ENCODE measurements at places on chromosomes 16 and 17.

GRCh38 chr16:69482410-69482991, 58.1 kb downstream of the CYB5B start:
- DNase-seq: peak; percentile 55

DNA sequence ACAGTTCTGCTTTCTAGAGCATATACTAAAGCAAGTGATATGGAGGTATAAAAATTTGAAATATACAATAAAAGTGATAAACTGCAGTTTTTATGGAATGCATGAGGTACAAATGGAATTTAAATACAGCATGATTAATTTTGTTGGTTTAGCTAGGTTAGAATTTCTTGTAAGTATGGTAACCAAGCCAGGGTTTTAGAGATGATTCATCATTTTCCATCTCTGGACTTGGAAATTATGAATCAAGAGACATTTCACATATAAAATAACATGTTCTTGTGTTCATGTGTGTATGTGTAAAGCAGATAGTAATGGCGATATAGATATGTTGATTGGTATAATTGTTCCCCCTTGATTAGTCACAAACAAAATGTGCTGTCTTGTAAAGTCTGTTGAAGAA, 1219.8 kb downstream of the CDH8 start:
- DNase-seq: no peak

- DNase-seq: no peak
These were observed 26.6 kb downstream of the GSE1 start for GRCh38 chr16:85639529-85640253.

DNA sequence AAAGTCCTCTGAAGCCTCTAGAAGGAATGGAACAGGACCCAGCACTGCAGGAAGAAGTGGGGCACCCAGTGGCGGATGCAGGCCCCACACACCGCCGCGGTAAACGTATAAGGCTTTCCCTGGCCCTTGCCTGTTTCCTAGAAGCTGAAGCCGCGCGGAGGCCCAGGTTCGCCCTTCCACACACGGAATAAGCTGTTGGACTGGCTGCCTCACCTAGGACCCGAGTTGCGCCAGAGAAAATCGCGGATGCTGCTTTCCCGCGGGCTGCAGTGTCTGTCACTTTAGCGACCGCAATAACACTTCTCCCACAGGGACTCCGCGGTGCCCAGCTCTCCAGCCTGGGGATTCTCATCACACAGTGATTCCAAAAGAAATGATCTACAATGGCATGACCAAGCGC, 1736.9 kb downstream of the TP53TG3F start:
- no peak for DNase-seq

GRCh38 chr17:81294512-81295030, 536 bp downstream of the SLC38A10 start:
- DNase-seq: no peak

- no peak for DNase-seq
These were observed 1.2 kb downstream of the PCGF2 start for GRCh38 chr17:38746849-38747462.

- no peak for DNase-seq
These were observed 37.2 kb upstream of the BCAR1 start for GRCh38 chr16:75288596-75289120.

GRCh38 chr17:48725288-48726064, 2.5 kb downstream of the PRAC2 start:
- no peak for DNase-seq

- no peak for DNase-seq
These were observed 23.8 kb upstream of the KCNJ12 start for GRCh38 chr17:21352221-21352980.

- DNase-seq: no peak
These were observed 2.9 kb upstream of the CD7 start for GRCh38 chr17:82320140-82320840.

DNA sequence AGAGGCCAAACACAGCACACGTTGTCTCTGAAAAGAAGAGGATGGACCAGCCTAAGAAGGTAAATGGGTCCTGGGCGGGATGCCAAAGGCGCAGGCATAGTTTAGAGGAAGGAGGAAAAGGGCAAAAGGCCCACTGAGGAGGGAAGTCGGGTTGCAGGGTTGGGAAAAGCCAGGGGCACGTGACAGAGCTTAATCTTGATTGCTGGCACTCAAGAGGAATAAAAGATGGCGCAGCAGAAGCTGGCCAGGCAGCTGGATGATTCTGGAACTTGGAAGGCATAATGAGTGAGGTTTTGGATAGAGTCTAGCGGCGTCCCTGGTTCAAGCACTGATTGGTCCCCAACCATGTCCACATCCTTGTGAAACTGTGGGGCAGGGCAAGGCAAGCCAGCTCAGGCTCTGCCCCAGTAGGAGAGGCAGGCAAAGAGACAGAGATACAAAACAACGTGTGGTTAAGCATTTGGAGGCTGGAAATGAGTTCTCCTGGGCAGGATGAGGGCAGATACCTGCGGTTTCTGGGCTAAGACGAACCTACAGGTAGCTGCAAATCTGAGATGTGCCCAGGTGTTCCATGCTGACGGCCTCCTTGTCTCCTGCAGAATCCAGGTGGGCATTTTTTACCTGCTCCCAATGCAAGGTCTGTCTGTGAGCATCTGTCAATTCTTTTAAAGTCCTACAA, 52.7 kb upstream of the CIBAR2 start:
- DNase-seq: peak; percentile 52

GRCh38 chr17:64172510-64172909, 42.6 kb upstream of the ERN1 start:
- no peak for DNase-seq

DNA sequence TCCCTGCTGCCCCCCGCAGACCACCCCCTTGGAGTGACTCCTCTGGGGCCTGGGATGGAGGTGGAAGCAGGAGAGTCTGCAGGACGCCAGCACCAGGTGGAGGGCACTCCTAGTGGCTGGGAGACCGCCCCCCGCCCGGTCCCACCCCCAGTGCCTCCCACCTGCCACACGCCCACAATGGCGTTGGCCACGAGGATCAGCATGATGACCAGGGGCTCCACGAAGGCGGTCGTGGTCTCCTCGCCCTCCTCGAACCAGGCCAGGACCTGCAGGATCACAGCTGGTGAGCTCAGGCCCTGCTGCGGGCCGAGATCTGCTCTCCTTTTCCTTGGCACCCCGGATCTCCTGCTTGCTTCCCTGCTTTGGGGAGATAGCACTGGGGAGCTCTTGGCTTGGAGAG, 12.8 kb downstream of the ATP2A3 start:
- no peak for DNase-seq

DNA sequence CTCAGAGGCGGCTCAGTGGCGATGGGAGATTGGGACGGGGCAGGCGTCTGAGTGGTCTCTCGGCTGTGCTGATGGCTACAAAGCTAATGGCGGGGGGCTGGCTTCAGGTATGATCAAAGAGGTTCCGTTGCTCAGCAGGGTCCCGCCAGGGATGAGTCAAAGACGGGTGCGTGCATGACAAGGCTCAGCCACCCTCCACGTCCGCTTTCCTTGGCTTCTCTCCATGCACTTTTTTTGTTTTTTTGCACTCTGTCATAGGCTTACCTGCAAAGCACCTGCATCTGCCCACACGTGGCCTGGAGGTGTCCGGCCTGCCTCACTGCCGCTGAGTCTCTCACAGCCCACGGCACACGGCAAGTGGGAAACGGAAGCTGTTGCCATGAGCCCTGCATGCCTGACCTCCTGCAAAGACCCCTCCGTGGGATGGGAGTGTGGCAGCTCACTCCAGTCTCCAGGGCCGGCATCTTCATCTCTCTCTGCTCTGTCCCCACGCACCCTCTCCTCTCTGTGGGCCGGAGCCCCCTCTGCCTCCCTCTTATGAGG, 85.5 kb upstream of the ZNF469 start:
- DNase-seq: peak; percentile 63

DNA sequence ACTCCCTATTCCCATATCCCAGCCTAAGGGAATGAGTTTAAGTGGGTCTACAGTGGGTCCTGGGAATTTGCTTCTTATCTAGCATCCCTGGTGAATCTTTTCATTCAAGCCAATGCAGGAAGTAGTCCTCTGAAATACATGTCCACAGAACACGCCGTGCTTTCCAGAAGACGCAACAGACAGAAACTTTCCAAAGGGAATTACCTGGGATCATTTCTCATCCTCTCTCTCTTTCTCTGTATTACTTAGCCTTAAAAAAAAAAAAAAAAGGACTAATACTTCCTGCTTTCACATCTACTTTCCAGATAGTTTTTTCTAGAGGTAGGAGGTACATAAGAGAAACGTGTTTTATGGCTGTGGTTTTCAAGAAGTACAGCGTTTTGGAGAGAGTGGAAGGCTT, 499.0 kb downstream of the MAF start:
- no peak for DNase-seq

DNA sequence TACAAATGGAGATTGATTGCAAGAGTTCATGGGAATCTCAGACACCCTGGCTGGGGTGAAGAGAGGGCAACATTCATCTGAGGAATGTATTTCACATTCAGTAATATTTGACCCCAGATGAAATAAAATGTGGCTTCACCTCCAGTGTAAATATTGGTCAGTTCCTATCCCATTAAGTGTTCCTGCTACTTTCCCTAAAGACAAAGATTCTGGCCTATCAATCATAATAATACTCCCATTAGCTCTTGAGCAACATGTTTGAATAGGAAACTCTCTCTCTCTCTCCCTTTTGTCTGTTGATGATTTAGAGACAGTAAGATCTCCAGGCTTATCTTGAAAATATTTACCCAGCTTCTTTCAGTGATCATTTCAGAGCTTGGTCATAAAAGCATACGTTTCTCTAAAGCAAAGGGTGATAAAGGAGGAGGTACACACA, 70.1 kb downstream of the KCNJ2 start:
- DNase-seq: no peak

- DNase-seq: peak; percentile 17
These were observed 134.0 kb downstream of the IRX3 start for GRCh38 chr16:54152362-54153239.
